ENCODE measurements at places on chromosomes 7 and 10. TPM values are rescaled to one million over a fixed set of nuclear protein-coding genes. Genes with fewer than 3 reads are reported as not detected.

PAPOLB gene
- polyA plus RNA-seq = 0.10 TPM

GRCh38 chr10:17782921-17783665 is 26.1 kb upstream of the MRC1 start:
- no peak for DNase-seq

IGFBP3 gene
- polyA plus RNA-seq = 114 TPM

GRCh38 chr7:31794851-31795344 is 107.9 kb downstream of the PPP1R17 start:
- DNase-seq = no peak

DNA sequence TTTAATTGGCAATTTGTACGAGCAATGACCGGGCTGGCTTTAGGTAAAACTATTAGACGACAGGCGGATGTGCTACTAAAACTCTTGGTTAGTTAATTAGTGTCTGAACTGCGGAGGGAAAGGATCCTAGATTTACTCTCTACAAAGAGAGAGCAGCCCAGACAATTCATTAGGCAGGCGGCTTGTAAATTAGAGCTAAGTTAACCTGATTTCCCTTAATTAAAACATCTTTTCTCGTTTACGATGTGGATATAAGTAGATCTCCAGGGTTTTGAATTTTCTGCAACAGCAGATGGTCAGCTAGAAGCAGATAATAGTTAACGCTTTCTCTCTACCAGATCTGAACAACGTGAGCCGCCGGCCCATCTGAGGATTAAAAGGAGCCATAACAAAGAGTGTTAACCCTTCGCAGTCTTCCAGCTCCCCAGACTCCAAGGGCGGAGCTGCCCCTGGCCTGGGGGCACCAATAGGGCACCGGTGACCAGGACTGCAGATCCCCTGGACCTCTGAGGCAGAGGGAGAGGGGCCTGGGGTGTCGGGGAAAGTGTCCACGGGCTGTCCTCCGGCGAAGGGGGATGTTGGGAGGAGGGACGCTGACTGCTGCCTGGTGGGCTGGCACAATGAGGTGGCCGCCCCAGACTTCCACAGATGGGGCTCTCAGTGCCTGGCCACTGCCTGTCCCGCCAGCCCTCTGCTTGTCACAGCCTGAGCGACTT is 6.3 kb upstream of the UNCX start:
- no peak for DNase-seq

ZCWPW1 gene
- polyA plus RNA-seq = 5.3 TPM

DNA sequence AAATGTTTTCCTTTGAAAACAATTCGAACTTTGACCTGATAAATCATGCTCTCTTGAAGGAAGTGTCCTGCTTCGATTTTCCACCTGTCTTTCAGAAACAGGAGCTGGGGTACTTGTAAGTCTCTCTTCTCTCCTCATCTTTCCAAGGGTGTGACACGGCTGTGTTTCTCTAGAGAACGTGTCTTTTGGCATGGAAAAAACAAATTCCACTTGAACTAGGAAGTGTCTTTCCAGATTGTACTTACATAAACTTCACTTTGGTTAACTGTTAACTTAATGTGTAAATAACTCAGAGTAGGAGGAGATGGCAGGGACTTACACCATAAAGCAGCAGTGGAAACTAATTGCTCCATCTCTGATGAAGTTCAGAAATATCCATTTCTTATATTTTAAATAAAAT is 4.2 kb upstream of the CALCR start:
- no peak for DNase-seq

RNLS gene
- polyA plus RNA-seq = 16.7 TPM

- no peak for DNase-seq
Measured at GRCh38 chr7:97601931-97602457, 129.9 kb upstream of the TAC1 start.

DNA sequence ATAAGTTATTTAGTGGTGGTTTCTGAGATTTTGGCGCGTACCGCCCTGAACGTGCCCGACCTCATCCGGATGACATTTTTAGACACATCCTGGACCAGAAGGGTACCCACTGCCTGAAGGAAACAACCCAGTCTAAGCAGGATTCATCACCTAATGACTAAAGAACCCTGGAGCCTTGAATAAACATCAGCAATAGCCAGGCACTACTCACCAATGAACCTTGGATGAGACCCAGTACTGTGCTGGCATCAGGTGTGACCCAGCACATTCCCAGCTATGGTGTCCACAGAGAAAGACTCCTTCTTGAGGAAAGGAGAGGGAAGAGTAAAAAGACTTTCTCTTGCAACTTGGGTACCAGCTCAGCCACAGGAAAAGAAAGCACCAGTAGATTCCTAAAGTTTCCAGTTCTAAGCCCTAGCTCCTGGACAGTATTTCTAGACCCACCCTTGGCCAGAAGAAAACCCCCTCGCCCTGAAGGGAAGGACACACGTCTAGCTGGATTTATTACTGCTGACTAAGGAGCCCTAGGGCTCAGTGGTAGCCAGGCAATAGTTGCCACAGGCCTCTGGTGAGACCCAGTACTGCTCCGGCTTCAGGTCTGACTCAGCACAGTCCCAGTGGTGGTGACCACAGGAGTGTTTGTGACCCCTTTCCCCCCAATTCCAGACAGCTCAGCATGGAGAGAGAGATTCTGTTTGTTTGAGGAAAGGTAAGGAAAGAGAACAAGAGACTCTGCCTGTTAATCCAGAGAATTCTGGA is 32.5 kb downstream of the ZNF277 start:
- no peak for DNase-seq
